ENCODE measurements at places on chromosomes 7 and 10.

- no peak for DNase-seq
Measured at GRCh38 chr10:25604591-25604990, 329.4 kb upstream of the MYO3A start.

DNA sequence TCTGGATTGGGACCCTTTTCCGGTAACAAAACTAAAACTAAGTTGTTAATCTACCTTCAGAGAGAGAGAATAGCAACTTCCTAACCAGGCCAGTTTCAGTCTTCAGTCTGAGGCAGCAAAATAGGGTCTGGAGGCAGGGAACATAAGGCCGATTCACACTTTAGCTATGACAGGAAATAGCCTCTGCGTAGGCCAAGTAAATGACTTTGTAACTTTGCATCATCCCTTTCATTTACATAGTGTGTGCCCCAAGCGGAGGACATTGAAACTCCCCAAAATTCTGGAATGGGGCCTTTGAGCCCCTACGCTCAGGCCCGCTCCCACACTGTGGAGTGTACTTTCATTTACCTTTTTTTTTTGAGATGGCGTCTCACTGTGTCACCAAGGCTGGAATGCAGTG lies 1.7 kb upstream of the UPP1 start:
- no peak for DNase-seq

GRCh38 chr7:38438970-38439369 lies 165.5 kb upstream of the TARP start:
- DNase-seq, result no peak

DNA sequence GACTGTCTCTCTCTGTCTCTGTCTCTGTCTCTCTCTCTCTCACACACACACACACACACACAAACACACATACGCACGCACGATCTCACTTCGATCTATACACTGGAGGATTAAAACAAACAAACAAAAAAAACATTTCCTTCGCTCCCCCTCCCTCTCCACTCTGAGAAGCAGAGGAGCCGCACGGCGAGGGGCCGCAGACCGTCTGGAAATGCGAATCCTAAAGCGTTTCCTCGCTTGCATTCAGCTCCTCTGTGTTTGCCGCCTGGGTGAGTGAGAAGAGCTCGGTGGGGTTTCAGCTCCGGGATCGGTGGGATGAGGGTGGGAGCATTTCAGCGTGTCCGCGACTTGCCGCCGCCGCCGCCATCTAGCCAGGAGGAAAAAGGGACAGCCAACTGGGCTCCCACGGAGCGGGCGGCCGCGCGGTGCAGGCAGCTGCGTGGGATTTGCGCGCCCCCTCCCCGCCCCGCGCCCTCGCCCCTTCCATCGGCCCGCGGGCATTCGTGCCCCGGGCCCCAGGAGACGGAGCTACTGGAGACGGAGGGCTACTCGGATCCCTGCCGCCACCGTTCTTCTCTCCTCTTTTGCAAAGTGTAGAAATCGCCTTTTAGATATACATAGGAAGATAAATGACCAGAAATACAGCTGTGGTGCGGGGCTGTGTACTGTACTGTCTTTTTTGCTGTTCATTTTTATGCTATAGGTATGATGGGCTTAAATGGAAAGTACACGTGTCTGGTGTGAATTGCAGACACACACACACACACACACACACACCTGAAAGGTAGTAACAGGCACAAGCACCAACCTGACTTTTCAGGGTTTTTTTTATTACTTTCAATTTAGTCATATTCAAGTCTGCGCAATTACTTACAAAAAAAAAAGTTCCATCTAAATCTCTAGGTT lies 581 bp downstream of the PTPRZ1 start:
- peak; percentile 47 for DNase-seq

- DNase-seq, result no peak
Measured at GRCh38 chr10:52454491-52454890, 140.4 kb downstream of the DKK1 start.

DNA sequence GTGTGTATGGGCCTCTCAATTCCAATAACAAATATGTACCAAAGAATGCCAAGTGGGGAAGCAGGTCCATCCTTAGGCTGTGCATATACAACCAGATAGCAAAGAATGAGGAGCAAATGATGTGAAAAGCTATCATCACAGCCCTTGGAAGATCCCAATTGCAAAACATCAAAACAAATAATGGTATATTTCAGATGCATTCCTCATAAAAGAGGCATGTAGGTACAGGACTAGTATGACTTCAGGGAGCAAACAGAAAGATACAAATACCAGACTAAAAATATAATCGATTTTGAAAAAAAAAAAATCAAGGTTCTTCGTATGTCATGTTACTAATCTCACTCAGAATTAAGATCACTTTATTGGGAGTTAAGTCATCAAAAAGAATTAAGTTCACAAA lies 18.5 kb upstream of the SPOCK2 start:
- DNase-seq, result no peak

- DNase-seq, result no peak
Measured at GRCh38 chr7:27375958-27376357, 133.4 kb downstream of the EVX1 start.

DNA sequence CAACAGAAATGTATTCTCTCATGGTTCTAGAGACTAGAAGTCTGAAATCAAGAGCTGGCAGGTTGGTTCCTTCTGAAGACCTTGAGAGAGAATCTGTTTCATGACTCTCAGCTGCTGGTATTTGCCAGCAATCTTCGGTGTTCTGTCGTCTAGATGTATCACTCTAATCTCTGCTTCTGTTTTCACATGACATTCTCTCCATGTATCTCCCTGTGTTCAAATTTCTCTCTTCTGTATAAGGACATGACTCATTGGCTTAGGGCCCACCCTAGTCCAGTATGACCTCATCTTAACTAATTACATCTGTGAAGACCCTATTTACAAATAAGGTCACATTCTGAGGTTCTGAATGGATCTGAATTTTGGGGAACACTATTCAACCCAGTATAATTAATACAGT lies 82.3 kb downstream of the ANKRD7 start:
- DNase-seq, result no peak

GRCh38 chr10:109430043-109430760 lies 493.1 kb downstream of the XPNPEP1 start:
- DNase-seq, result no peak

- DNase-seq, result no peak
Measured at GRCh38 chr10:12796401-12797160, 204.9 kb downstream of the CCDC3 start.

GRCh38 chr7:94391726-94392392 lies 2.8 kb upstream of the COL1A2 start:
- DNase-seq, result no peak

DNA sequence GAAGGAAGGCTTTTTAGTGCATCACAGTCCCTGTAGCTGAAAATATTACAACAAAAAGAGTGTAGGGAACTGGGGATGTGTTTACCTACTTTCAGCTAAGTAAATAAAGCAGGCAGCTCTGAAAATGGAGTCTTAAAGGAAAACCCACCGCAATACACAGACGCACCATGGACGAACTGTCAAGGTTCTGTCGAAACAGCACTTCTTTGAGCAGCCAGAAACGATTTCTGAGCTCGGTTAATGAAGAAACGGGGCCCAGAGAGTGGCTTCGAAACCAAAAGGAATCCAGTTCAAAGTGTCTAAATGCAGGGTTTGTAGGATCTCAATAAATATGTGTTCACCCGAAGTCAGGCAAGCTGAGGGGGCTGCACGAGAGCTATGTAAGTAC lies 275.4 kb upstream of the NEBL start:
- DNase-seq, result no peak

DNA sequence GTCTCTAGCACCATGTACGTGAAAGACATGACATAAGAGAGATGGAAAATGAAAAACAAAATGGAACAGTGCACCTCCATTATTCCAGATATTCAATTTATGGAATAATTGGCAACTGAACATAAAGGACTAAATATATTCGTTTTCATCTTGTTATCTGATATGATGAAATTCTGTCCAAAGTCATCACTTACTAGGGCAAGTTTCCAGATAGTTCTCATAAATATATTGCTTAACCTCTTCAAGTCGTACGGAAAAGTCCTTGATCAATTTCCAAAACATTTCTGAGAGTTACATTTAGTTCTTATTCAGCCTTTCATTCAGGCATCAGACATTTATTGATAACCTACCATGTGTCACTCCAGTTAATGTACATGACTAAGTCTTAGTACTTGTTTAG lies 185.2 kb downstream of the HGF start:
- DNase-seq, result no peak

DNA sequence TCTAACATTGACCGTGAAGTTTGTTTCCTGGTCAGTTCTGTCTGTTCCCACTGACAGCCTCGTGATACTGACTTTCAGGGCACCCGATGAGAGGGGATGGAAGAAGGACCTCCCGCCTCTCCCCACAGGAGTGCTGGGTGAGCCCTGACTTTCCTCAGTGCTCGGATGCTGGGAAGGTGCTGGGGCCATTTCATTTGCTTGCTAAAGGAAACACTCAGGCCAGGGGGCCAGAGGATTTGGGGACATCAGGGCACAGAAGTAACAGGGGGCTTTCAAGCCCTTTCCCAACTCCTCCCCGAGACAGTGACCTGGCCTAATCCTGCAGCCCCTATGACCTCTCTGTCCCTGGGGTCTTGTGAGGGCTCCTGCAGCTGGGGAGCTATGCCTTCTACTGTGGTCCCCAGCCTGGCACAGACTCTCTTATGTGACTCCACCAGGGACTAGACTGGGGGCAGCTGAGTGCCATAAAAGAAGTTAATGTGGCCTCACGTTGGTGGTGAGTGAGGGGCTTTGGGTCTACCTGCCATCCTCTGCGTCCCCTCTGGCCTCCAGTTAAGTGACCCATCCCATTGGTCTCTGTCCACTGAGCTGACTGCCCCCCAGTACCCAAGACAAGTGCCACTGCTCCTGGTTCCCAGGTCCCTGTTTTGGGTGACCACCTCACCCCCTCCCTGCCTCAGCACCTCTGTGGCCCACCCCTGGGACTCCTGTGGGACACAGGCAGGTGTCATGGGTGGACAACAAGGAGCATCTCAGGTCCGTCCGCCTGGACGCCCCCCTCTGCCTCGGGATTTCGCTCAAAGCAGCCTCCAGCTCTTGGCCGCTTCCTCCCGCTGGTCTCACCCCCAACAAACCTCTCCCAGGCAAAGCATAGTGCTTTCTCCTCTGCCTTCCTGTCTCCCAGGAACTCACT lies 33.4 kb upstream of the HSPA12A start:
- DNase-seq, result no peak

DNA sequence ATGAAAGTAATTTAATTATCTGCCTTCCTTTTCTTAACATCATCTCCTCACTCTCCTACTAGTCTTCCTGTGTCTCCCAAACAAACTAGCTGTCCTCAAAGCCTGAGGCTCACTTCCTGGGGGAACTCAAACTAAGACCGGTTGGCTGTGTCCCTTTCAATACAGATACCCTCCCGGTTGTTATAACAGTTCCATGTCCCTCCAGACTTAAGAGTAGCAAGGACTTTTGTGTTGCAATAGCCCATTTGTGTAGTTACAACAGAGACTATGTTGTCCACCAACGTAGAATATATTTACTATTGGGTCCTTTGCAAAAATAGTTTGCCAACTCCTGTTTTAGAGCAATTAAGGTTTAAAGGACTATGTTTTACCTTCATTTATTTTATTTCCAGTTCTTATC lies 8.6 kb upstream of the TARP start:
- no peak for DNase-seq

- no peak for DNase-seq
Measured at GRCh38 chr7:2631946-2632732, at the start of gene TTYH3. Gene TTYH3 (plus strand): TSS chr7:2631986. CDS start chr7:2632156, 170 bp downstream.

DNA sequence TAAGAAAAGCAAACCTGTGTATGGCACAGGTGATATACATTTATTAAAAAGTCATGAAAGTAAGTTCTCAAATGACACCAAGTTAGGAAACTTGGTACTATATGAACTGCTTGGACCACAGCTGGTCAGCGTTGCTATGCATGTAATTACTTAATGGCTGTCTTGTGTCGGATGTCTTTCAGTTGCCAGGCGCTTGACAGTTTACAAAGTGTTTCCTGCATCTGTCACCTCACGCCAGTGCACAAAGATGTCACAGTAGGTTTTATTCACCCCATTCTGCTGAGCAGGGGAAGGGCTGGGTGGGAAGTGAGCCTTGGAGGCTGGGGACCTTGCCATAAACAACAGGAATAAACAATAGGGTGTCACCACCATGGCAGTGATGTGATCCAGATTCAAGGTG lies 35.8 kb downstream of the ADAM12 start:
- no peak for DNase-seq

GRCh38 chr7:134685250-134685649 lies 38.6 kb downstream of the BPGM start:
- DNase-seq, result no peak

DNA sequence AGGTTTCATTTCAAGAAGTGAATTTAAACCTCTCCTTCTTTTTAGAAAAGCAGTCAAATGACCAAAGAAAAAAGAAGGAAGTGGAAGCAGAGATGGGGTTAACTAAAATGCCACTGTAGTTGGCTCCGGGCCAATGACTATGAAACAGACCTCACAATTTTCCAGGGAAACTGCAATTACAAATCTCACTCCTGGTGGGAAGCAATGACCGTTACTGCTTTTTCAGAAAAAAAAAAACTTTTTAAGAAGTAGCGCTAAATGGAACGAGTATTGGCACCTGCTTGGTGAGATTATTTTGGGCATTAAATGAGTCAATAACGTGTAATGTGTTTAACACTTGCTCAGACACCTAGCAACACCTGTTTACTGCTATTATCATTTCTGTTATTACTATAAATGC lies 1.2 kb downstream of the SFRP4 start:
- no peak for DNase-seq

DNA sequence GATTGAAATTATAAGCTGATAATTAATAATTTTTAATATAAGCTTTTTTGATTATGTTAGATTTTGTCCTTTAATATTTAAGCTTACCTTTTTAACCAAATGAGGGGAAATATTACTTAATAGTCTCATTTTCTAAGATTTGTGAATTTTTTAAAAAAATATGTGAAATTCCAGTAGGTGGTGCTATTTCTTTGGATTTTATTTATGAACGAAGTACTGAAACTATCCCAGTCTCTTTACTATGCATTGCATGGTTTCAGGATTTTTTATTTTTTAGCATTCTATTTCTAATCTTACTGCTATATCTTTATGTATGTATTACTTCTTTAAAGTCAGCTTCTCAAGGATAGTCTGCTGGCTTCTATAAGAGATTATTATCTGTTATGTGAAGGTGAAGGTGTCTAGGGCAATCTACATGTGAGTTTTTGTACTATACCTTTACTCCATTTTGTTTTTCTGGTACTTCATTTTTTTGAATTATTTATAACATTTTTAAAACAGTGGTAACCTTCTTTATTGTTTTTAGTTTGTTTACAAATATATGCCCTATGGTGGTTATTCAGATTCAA lies 78.3 kb downstream of the ATRNL1 start:
- no peak for DNase-seq

GRCh38 chr7:116771640-116772039 lies 90.7 kb upstream of the CAPZA2 start:
- DNase-seq, result no peak

GRCh38 chr7:1966631-1967200 lies 266.0 kb downstream of the MAD1L1 start:
- no peak for DNase-seq

Measured in COR-L47 (cell line).